ENCODE measurements at places on chromosomes 3 and 15. TPM values are rescaled to one million over a fixed set of nuclear protein-coding genes. Genes with fewer than 3 reads are reported as not detected.
A peak's percentile ranks its signal among the peaks of the same experiment; 100 is the strongest.

DNA sequence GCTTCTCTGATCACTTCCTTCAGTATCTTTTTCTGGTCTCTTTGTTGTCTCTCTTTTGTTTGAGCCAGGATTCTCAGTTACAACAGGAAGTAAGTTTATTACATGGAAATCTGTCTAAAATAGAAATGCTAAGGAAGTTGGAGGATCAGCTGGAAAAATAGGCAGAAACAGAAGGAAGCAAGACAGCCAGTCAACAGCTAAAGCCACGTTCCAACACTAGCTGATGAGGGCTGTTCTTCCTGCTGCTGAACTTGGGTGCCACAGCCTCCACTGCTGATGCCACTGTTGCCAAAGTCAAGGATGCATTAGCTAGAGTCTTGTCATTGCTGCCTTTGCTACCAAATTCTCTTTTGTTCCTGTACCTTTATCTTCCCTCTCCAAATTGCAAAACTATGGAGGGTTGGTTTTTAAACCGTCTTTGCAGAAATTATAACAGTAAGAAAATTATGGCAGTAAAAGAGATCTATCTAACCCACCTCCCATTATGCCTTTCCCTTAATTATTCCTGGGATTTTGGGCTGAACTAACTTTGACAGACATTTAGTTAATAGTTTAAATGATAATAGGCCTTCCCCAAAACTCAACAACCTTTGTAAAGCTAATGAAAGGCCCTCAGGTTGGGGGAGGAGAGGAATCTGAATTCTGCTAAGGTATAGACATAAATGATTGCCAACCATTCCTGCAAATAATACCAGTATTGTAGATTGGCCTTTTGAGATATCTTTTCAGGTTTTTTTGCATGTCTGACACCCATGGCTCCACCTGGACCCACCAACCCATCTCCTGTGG is 27.4 kb upstream of the OR5K4 start:
- no peak for DNase-seq

The BUB1B gene
- total RNA-seq, result 95.3 TPM

- DNase-seq, result no peak
These were observed 92.2 kb downstream of the NFKBIZ start for GRCh38 chr3:101941318-101942040.

The SEC62 gene
- total RNA-seq, result 62.8 TPM

The RASL12 gene
- total RNA-seq, result not detected

- DNase-seq, result peak; percentile 24
These were observed 2.7 kb downstream of the IREB2 start for GRCh38 chr15:78440375-78441373.

The GHSR gene
- total RNA-seq, result not detected

The GAP43 gene
- not detected for total RNA-seq

The STRIT1 gene
- total RNA-seq, result not detected

DNA sequence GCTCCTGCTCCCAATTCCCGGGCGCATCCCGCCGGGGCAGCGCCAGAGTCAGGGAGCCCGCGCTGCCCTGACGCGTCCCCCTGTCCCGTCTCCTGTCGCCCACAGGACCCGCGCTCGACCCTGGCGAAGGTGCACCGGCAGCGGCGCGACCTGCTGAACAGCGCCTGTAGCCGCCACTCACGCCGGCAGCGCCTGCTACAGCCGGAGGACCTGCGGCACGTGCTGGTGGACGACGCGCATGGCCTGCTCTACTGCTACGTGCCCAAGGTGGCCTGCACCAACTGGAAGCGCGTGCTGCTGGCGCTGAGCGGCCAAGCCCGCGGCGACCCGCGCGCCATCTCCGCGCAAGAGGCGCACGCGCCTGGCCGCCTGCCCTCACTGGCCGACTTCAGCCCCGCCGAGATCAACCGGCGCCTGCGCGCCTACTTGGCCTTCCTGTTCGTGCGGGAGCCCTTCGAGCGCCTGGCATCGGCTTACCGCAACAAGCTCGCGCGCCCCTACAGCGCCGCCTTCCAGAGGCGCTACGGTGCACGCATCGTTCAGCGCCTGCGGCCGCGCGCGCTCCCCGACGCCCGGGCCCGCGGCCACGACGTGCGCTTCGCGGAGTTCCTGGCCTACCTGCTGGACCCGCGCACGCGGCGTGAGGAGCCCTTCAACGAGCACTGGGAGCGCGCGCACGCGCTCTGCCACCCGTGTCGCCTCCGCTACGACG is 16.9 kb downstream of the C3orf22 start:
- no peak for DNase-seq

The CAPN3 gene
- total RNA-seq, result 2.7 TPM

DNA sequence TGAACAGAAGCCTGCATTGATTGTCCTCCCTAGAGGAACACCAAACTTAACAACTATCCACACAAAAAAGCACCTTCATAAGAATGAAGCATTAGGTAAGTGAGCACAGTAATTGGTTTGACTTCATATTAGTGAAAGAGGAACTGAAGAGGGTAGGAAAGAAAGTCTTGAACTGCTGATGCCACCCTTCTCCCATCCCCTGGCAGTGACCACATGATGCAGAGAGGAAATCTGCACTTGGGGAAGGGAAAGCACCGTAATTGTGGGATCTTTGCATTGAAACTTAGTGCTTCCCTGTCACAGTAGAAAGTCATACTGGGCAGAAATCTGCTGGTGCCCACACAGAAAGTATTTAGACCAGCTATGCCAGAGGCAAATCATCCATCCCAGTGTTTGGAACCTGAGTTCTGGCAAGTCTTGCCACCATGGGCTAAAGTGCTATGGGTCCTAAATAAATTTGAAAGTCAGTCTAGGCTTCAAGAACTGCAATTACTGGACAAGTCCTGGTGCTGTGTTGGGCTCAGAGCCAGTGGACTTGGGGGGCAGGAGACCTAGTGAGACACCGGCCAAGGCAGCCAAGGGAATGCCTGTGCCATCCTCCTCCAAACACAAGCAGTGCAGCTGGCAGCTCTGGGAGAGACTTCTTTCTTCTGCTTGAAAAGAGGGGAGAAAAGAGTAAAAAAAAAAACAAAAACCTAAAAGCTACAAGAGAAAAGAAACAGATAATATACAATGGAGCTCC is 63.6 kb downstream of the SLC15A2 start:
- no peak for DNase-seq

GRCh38 chr3:16432714-16433113 is 80.8 kb downstream of the RFTN1 start:
- no peak for DNase-seq

- DNase-seq, result no peak
These were observed 44.6 kb upstream of the POU1F1 start for GRCh38 chr3:87320756-87321626.

DNA sequence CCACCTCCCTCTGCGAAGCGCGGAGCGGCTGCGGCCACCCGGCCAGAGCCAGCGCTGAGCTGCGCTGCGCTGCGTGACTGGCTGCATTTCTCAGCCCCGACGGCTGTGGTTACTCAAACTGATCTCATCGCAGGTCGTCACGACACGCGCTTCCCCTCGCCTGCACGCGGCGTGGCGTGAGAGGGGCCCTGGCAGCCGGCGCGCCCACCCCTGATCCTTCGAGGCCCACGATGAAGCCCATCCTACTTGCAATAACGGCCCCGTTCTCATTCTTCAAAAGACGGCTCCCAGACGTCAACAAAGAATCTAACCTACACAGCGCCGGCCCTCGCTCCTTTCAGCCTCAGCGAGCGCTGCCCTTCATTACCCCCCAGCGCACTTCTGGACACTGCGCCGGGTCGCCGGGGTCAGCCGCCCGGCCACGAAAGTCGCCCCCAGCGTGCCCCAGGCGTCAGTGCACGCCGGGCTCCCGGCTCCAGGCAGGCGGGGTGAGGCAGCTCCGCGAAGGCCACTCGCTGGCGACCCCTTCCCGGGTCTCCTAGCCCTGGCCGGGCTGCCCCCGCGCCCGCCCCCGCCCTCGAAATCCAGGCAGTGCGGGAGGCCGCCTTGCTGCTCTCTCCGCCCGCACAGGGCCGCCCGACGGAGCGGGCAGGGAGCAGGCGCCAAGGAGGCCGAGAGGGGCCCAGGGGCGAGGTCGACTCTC is 9.9 kb upstream of the LEKR1 start:
- DNase-seq, result peak; percentile 60

GRCh38 chr15:77742570-77742969 is 109.9 kb upstream of the LINGO1 start:
- DNase-seq, result no peak

DNA sequence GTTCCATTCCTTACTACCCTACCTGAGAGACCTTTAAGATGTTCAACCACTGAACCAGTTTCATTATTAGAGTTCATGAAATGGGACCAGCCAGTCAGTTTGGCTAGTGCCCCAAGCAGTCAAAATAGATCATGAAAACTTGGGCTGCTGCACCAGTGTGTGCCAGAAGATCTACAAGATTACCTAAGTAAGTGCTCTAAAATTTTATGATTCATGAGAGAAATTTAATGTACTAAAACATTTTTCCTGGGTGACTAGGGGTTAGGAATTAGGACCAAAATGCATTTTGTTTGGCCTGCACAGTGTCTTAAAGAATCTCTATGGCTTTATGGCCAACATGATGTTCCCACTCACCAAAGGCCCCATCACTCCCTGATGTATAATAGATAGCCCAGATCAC is 214.7 kb downstream of the ATP8B4 start:
- DNase-seq, result no peak

DNA sequence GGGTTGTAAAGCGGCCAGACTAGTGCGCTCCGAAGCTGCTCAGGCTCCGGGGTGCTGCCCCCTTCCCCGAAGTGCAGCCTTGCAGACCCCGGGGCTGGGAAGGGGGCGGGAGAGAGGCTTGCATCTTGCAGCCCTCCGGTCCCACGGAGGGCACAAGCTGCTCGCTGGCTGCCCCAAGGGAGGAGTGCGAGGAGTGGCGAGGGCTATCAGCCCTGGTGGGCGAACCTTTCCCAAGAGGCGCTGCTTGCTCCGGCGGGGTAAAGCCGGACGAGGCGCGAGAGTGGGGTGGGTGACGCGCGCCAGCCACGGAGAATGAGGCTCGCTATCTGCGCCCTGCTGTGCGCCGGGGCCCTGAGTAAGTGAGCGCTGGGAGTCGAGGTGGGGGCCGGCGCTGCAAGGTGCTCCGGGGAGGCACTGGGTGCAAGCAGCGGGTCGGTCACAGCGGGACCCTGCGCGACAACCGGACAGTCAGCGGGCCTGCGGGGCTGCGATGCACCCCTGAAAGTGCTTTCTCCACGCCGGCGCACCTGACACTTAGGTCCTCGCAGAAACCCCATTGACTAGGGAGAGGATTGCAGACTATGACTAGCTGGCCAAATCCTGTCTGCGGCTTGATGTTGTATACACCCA is 12.7 kb upstream of the TOPBP1 start:
- DNase-seq, result no peak

DNA sequence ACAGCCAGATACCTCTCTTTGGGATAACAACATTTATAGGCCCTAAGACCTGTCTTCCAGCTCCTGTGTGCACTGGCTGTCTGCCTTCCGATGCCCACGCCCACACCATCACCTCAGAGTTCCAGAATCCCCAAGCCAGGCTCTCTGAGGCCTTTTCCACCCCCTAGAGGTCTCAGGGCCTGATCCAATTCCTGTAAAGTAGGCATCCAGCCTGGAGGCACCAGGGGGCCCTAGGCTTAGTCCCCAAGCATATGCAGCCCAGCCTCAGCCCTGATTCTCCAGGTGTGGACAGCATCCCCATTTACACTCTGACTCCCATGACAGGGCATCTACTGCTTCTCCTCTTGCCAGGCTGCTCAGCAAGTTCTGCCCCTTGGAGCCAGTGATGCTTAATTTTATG is 72.7 kb upstream of the CORO2B start:
- DNase-seq, result no peak

The ZFYVE19 gene
- total RNA-seq, result 27.5 TPM

The LIPH gene
- not detected for total RNA-seq

GRCh38 chr3:165383381-165383780 is 187.2 kb upstream of the SLITRK3 start:
- no peak for DNase-seq

GRCh38 chr3:142636050-142636449 is 39.9 kb downstream of the PLS1 start:
- no peak for DNase-seq

DNA sequence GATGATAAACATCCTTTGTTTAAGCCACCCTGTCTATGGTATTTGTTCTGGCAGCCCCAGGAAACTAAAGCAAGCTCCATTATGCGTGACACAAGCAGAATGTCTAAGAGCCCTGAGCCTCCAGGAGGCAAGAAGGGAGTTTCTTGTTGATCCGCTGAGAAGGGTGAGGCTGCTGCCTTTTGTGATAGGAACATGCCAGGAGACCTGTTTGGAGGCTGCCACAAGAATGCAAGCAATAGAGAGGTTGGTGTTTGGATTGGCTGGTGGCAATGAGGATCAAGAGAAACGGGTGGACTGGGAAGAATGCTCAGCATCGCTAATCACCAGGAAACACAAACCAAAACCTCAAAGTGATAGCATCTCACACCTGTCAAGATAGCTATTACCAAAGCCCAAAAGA is 104.8 kb downstream of the ASB7 start:
- no peak for DNase-seq

- no peak for DNase-seq
These were observed 145.0 kb downstream of the CMSS1 start for GRCh38 chr3:99962703-99963102.

The ALDH1A2 gene
- total RNA-seq, result not detected

- no peak for DNase-seq
These were observed 117.6 kb downstream of the TMCC1 start for GRCh38 chr3:129775870-129776269.

DNA sequence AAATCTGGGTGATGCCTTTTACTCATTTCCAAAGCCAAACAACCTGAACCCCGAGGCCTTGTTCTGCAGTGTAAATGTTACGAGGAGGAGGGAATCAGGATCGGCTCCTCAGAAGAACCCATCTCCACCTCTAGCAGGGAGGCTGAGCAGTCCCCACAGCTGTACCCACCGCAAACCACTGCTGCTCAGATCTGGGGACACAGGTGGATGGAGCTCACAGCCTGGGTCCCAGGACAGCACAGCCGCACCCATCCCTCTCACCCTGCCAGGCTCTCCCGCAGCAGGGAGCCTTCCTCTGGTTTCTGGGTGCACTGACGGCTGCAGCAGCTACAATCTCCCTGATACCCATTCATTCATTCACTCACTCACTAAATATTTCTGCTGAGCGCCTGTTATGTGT is 44.0 kb upstream of the CGNL1 start:
- DNase-seq, result no peak

GRCh38 chr3:61684386-61684785 is 123.0 kb downstream of the PTPRG start:
- DNase-seq, result no peak

DNA sequence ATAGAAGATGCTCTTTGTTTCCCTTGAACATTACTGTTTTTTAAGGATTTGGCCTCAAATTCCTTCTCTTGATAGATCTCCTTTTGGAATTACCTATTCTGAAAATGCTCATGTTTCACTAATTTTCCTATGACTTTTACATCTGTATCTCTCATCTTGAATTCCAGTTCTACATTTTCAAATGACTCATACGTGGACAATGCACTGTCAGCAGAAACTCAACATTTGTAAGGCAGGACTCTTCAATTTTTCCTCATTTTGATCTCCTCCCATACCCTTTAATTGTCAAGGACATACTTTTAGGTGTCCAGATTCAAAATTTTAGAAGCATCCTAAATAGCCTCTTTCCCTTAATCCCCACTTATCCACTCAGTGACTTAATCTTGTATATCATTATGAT is 341.0 kb upstream of the RASGRP1 start:
- no peak for DNase-seq

Measured in activated CD4-positive, alpha-beta T cell treated with anti-CD3 and anti-CD28 coated beads for 36 hours (primary cell).